ENCODE measurements at places on chromosomes 6 and 20.
A peak's percentile ranks its signal among the peaks of the same experiment; 100 is the strongest.

- no peak for DNase-seq
Observed at GRCh38 chr6:143984666-143985065, 23.4 kb downstream of the PLAGL1 start.

GRCh38 chr20:2625062-2625461, 27.4 kb upstream of the NOP56 start:
- no peak for DNase-seq

DNA sequence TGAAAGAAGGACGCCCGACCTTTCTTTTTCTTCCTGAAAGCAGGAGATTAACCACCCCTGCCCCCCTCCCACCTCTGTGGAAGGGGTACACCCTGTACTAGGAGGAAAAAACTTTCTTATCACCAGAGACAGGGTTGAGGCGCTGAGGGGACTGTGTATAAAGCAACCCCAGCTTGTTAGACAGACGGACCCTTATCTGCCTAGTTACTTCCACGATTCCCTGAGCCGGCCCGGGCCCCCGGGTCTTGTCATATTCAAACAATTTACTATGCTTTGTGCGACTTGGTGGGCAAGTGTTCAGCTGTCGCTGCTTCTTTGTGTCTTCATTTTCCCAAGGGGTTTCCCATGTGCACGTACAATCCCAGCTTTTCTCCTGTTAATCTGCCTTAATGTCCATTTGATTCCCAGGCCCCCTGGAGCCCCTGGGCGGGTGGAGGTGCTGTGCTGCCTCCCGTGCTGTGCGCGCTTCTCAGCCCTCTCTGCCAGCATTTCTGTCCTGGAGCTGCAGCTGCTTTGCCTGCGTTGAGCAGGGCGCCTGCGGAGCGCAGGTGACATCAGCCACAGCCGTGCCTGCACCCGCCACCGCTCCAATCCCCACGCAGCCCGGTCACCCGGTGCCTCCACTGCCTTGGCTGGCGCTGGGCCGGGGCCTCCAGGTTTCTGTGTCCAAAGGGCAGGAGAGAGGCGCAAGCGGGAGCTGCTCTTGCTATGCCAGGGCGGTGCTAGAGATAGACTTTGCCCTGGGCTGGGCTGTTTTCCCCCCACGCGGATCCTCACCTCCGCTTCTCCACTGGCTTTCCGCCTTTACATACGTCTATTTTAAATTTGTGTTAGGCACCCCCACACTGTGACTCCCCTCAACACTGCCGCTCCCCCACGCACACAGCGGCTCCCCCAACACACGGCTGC, 96.2 kb downstream of the TTLL2 start:
- no peak for DNase-seq

DNA sequence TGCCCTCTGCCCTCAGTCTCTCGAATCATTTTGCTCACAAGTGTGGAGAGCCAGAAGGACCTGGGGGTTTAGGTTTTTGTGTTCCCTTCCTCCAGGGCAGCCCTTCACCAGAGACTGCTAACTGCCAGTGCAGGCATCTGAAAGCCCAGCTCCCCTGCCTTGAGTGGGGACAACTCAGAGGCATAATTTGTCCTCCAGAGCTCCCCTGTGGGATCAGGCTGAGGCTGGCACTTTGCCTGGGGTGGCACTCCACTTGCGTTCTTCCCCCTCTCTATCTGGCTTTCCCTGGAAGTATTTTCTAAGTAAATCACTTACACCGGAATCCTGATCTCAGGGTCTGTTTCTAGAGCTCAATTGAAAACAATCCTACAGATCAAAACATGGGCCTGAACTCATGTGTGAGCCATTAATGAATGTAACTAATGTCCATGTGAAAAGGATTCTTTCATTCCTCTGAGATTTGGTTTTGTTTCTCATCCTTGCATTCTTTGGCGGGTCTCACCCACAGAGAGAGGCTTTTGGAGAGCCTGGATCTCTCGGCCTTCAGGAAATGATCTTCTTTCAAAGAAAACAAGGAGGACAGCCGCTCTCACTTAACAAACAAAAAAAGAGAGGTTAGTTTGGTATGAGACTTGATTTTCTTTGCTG, 125.7 kb upstream of the RIPOR2 start:
- no peak for DNase-seq

GRCh38 chr6:36765594-36766398, 68.2 kb downstream of the RAB44 start:
- DNase-seq: peak; percentile 37

- DNase-seq: no peak
Observed at GRCh38 chr20:52313341-52313963, 121.9 kb upstream of the ZFP64 start.

- no peak for DNase-seq
Observed at GRCh38 chr6:105170059-105170458, 9.8 kb downstream of the POPDC3 start.

DNA sequence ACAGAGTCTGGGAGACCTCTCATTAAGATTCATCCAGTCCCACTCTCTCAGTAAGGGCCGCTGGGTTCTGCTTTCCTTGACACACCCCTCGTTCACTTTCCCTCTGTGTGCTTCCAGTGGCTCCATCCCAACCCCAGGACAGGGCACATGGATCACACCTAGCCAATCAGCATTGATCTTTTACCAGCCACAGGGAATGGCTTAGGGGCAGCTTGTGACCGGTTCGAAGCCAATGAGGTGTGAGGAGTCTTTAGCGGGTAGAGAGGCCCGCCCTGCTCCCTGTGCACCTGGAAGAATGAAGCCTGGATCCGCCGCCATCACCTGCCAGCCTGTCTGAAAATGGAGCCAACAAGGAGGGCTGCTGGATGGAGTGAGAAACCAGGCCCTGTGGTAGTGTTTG, 35.2 kb upstream of the OVOL2 start:
- no peak for DNase-seq

DNA sequence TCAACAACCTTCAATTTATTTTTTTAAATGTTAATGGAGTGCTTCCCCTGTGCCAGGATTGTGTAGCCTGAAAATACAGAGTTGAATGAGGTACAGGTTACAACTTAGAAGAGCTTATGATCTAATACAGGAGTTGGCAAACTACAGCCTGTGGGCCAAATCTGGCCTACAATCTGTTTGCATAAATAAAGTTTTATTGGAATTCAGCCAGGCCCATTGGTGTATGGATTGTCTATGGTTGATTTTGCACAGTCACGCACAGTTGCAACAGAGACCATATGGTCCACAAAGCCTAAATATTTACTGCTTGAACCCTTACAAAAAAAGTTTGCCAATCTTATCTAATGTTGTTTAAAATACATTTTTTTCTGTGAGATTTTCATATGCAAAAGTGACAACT, 177.3 kb upstream of the CCN2 start:
- DNase-seq: no peak

GRCh38 chr6:150898399-150899170, 33.1 kb downstream of the MTHFD1L start:
- DNase-seq: no peak

DNA sequence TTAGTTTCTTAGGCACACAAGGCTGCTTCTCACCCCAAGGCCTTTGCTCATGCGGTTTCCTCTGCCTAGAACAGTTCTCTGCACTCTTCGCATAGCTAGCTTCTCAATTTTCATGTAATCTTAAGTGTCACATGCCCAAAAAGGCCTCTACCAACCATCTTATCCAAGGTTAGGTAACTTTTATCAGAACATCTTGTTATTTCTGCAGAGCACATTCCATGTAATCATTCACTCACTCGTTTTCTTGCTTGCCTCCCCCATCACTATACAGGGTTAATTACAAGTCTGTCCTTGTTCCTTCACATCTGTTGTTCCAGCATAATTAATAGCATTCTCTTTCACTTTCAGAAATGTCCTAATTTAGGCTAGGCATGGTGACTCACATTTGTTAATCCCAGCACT, 53.8 kb downstream of the NCOA6 start:
- DNase-seq: no peak

GRCh38 chr6:157714153-157714490, 108.9 kb upstream of the SNX9 start:
- no peak for DNase-seq

GRCh38 chr6:136777651-136778050, 14.6 kb downstream of the MAP3K5 start:
- DNase-seq: no peak

GRCh38 chr6:153215242-153215641, 84.2 kb upstream of the RGS17 start:
- no peak for DNase-seq

- DNase-seq: no peak
Observed at GRCh38 chr6:128202169-128202765, 301.4 kb upstream of the THEMIS start.

DNA sequence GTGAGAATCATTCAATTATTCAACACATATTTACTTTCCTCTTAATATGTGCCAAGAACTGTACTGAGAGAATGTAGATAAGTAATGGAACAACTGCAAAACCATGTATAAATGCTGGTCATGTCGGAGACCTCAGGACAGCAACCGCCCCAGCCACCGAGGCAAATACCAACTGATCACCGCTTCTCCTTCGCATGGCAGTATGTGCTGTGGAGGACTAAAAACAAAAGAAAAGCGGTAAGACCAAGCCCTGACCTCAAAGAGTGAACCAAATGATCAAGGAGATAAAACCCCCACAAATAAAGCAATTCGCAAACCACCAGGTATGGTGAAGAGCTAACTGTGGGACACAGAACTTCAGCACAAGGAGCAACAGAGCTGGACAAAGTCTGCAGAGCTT, 104.3 kb downstream of the TRERF1 start:
- DNase-seq: no peak

DNA sequence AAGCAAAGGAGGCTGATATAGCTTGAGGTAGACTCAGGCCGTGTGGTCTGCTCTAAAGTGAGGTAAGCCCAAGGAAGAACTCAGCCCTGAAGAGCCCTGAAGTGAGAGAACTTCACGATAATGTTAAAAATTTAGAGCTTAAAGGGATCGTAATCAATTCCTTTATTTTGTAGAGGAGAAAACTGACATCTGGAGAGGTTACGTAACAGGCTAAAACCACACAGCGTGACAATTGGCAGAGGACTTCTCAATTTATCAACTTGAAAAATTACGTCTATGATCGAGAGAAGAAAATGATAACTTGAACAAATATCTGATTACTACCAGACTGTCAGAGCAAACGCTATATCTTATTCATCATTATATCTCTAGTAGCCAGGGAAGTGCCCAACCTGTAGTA, 121.8 kb upstream of the FOXO3 start:
- no peak for DNase-seq

- DNase-seq: no peak
Observed at GRCh38 chr6:139680819-139681218, 306.4 kb upstream of the CITED2 start.

- no peak for DNase-seq
Observed at GRCh38 chr6:80235647-80236046, 129.2 kb downstream of the BCKDHB start.

DNA sequence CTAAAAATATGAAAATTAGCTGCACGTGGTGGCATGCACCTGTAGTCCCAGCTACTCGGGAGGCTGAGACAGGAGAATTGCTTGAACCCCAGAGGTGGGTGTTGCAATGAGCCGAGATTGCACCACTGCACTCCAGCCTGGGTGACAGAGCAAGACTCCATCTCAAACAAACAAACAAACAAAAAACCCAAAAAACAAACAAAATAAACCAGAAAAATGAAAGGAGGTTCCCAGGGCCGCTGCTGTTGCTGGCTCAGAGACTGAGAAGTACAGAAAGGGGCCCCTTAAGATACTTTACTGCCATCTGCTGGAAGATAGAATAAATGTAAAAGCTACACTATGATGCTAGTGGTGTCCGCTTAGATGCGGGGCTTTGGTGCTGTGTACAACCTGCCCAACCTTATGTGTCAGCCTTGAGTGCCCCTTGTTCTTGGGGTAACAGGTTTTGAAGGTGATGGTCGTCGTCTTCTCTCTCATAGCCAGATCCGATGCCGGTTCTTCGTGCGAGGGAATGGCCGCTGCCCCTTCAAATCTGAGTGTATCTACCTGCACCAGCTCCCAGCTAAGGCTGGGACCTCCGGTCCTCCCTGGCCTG, 2.8 kb upstream of the FANCE start:
- DNase-seq: no peak

DNA sequence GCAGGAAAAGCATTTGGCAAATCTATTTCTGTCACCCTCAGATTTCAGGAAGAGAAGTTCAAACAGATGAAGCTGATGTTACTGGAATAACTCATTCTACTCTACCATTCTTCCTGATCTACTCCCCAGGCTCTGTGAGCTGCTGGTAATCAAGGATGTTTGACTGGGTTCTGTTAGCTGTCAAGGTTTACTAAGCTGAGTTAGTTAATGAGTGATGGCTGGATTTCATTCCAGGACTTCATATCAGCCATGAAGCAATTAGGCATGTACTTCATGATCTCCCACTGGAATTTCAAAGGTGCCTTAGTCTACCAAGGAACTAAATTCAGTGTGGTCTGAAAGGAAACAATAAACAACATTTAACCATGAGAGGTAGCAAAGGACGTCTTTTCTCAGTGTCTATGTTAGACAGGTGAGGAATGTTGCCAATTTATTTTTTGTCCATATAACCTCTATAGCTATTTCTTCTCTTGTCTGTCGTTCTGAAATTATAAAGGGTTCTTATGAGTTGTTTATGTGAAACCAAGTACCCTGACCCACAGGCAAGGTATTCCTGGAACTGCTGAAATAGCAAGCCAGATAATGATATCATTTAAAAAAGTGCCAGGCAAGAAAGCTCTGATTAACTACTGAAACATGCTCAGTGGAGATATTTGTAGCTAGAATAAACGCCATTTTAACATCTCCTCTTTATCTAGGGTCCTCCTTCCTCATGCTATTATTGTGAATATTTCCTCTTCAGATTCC, 112.9 kb downstream of the BACH2 start:
- no peak for DNase-seq

DNA sequence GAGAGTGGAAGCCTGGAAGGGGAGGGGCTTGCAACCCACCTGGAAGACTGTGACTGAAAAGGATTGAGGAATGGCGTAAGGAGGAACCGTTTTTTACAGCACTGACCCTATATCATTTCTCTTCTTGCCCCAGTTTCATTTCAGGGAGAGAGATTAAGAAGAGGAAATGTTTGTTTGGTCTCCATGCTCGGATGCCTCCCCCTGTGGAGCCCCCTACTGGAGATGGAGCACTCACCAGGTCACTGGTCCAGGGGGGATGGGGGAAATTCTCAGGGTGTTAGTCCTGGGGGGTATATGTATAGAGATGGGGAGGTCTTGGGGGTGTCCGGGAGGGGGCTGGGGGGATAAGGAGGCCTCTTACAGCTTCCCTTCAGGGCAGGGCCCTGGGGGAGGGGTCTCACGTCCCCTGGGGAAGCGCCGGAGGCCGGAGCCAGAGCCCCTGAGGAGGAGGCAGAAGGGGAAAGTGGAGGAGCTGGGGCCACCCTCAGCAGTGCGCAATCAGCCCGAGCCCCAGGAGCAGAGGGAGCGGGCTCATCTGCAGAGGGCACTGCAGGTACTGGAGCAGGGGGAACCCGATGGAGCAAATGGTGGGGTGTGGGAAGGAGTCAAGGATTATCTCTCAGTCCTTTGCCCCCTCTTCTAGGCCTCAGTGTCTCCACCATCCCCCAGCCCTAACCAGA, 3.2 kb downstream of the CUTA start:
- no peak for DNase-seq

GRCh38 chr6:161667957-161668356, 394.1 kb upstream of the AGPAT4 start:
- no peak for DNase-seq

DNA sequence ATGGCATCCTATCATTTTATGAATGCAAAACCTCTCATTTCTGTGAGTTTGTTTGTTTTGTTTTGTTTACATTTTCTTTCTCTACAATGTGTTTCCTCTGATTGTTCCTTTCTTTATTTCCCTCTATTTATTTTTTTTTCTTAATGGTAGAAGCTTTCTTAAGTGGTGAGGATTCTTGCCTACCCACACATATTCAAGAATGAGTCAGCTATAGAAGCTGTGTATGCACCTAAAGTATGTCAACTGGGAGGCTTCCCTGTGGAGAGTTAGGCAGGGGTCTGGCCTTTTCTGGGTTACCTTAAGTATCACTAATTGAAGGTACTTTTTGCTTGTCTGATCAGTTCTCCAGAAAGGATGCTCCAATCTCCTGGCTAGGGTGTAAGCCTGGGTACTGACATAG, 354.0 kb downstream of the ESR1 start:
- DNase-seq: no peak

All from stimulated activated CD8-positive, alpha-beta memory T cell treated with anti-CD3 and anti-CD28 coated beads, Interleukin-2, amount 100 ng/mL, for 1 hour (primary cell).